GF-D8 (cell line): ENCODE measurements at places on chromosomes 2 and 18.
A peak's percentile ranks its signal among the peaks of the same experiment; 100 is the strongest.

DNA sequence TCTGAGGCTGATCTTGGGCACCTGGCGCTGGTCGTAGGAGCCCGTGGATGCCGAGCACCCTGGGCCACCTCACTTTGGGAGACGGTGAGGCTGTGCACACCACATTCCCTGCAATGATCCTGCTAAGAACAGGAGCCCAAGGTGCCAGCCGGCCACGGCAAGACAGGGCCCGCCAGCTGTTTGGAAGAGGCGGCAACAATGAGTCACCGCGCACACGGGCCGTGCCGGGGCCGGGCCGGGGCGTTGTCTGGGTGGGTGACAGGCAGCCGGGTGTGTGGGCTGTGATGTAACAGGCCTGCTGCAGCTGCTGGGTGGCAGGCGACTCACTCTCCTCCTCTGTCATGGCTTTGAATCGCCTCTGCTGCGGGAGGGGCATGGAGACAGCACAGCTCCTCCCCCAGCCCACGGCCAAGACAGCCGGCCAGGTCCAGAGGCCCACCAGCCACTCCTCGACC, 49.7 kb upstream of the ODC1 start:
- peak; percentile 15 for DNase-seq

DNA sequence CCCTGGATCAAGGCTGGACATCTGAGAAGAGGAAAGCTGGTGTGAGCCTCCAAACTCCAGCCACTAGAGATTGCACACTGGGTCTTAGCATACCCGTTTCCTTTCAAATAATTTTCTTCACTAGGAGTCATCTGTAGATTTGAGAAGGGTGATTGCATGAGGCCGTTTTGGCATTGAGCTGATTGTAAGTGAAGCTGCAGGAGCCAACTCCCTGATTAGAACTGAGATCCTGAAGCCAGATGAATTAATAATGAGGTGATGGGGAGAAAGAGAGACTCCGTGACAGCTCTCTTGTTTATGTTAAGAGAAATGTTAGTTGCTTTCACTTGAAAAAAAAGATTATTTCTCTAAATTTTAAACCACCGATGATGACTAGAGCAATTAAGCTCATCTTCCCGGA, 268.4 kb upstream of the THSD7B start:
- DNase-seq, result no peak

DNA sequence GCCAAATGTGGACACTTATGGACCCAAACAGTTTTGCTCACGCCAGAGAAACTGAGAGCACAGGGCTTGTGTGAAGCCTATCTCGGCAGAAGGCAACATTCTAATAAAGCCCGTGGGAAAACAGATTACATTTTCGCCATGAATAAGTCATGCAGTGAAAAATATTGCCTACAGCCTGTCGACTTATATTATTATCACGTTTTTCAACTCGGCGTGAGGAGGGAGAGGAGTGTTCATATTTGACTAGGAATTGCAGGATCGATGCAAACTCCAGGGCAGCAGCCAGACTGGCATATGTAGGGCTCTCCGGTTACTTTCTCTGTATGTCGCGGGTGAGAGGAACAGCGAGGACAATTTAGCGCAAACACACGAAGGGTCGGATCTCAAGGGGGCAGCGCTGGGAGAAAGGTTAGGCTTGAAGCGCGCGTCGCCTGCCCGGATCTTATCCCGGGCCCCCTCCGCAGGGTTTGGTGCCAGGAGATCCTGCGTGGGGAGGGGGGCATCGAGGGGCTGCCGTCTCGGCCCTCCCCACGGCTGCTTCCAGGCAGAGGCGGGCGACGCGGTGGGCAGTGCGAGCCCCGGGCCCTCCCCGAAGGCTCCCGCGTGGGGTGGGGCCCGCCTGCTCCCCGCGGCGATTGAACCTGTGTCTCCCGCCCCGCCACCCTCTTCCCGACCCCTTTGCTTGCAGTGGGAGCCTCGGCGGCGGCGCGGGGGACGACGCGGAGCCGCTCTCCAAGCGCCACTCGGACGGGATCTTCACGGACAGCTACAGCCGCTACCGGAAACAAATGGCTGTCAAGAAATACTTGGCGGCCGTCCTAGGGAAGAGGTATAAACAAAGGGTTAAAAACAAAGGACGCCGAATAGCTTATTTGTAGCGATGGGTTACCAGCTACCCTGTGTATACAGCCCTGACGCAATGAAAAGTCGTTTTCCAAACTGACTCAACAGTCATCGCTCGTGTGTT, 4.4 kb downstream of the ADCYAP1 start:
- DNase-seq, result no peak

DNA sequence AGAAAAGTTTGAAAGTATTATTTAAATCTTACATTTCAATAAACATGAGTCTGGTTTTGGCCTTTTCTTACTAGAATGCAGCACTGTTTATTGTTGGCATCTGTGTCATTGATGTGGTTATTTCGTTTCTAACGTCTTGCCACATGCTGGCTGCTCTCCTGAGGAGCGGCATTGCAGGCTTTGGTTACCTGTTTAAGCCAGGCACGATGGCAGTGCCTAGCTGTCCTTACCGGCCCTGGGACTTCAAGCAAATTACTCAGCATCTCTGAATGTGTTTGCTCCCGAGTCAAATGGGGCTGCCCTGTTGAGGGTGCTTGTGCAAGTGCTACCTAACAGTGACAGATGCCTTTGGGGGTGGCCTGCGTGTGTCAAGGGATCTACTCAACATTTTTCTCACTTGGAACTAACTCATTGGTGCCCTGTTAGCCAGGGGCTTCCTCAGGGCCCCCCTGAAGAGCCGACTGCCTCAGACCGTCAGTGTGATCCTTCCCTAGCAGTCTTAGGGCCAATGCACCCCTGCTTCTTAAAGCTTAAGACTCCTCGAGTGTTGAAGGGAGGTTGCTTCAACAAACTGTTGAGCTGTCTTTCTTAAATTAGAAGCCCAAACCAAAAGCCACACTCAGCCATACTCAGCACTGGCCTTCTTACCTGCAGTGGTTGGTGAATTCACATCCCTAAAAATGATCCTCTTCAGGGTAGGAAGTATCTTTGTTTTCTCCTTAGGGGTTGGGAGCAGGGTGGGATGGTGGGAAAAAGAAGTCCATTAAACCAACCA, 151.5 kb downstream of the NCK2 start:
- no peak for DNase-seq

GRCh38 chr2:237627441-237628246, at the start of gene LRRFIP1:
LRRFIP1 (plus strand) TSS chr2:237627587; CDS start chr2:237627645, 58 bp downstream.
- DNase-seq, result no peak

GRCh38 chr2:209334188-209335017, 89.4 kb upstream of the MAP2 start:
- no peak for DNase-seq

DNA sequence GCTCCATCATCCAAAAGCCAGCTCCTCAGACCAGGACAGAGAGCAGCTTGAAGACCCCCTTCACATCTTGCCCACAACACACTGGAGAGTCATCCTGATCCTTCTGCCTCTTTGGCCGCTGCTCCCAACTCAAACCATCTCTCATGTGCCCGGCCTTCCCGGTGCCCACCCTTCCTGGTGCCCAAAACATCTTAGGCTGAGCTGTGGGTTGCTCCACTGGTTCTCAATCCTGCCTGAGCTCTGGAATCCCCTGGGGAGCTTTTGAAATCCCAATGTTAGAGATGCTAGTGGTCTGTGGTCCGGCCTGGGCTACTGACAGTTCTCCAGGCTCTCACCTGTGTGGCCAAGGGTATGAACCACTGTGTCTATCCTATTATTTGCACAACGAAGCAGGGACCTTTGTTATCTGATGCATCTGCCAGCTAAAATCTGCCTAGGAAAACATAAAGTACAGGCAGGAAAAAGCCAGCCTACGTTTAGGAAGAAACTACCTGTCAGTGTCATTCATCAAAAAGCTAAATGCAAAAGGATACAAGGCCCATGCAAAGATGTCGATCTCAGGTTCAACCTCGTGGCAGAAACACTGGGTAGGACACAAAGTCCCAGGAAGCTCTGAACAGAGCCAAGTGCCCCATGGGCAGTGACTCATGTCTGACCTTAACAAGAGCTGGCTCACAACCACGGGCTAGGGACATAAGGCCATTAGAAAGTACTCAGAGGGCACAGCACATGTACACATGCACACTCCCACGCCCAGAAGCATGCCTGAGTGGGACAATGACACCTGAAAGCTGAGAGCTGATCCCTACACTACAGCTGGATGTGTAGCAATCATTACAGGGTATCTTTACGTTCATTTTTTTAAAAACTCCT, 30.8 kb downstream of the TBC1D8 start:
- DNase-seq, result no peak

DNA sequence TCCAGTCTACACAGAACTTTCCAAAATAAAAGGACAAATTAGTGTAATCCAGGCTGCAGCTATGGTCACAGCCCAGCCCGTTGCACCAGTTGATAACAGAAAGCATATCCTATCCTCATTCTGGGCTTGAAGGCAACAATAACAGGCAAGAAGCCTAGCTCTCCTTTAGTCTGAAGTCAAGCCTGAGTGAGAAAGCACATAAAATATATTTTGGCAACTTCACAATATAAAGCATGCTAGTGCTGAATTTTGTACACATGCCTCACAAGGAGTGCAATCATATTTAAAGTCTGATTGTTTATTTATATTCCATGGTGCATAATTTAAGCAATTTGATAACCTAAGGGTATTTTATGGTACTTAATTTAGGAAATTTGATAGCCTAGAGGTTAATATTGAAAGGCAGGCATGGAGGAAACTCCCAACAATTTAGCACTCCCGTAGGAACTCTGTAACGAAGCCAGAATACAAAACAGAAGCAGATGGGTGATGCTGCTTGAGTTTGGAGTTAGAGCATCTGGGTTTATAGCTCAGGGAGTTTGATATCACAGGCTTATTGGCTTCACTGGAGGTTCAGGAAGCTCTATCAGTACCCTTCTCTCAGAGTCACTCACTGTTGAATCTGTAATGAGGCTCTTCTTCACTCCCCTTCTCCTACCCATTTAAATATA, 1199.1 kb upstream of the GYPC start:
- DNase-seq, result no peak

DNA sequence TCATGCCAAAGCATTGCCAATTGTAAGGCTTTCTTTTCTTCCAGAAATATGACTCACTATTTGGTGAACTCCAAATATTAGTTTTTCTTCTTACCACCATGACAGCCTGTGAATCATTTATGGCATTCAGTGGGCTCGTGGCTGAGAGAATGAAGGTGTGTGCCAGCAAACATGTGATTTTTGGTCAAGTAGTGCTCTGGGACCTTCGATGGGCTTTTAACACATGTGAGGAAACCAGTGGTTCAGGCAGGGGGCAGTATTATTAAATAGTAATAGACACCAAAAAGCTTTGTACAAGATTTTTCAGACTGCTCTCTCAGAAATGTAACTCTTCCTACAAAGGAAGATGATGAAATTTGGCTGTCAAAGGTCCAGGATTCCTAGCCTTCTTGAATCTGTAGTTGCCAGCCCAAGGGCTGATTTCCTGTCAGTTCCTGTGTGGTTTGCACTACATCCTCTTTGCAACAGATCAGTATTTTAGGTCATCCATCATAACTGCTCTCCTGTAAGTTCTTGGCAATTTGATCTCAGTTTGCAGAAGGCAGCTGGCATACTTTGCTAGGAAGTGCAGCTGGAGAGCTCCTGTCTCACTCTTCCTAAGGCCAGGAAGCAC, 64.3 kb downstream of the BABAM2 start:
- peak; percentile 99 for DNase-seq

DNA sequence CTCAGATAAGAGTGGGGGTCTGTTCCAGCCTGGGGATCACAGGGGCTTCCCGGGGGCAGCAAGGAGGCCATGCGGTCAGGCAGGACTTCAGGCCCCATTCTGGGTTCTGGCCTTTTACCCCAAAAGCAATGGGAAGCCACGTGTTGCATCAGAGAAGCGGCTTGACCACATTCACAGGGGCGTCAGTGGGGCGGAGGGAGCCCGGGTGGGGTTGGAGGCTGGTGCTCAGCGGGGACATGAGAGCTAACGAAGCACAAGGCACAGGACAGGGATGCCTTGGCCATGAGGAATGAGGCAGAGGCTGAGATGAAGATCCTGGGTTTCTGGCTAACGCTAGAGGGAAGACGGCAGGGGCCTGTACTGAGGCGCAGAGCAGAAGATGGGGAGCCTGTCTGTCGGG, 6.1 kb downstream of the HJURP start:
- no peak for DNase-seq

GRCh38 chr2:61433606-61434005, 37.3 kb downstream of the USP34 start:
- DNase-seq, result no peak

- DNase-seq, result no peak
These were observed 81.9 kb downstream of the CD226 start for GRCh38 chr18:69865776-69866175.

- no peak for DNase-seq
These were observed 1906.0 kb upstream of the PIK3C3 start for GRCh38 chr18:40048886-40049650.

GRCh38 chr2:187297801-187298200, 150.3 kb downstream of the CALCRL start:
- no peak for DNase-seq

DNA sequence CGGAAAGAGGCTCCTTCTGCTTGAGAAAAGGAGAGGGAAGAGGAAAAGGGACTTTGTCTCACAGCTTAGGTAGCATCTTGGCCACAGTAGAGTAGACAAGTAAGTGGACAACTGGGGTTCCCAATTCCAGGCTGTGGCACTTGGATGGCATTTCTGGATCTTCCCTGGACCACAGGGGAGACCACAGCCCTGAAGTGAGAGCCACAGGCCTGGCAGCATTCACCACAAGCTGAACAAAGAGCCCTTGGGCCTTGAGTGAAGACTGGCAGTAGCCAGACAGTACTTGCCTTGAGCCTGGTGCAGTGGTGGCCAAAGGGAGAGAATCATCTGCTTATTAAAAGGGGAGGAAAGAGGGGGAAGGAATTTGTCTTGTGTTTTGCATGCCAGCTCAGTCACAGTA, 226.1 kb upstream of the KLHL14 start:
- DNase-seq, result no peak

GRCh38 chr2:215332872-215333595, 21.2 kb downstream of the ATIC start:
- DNase-seq, result no peak

- no peak for DNase-seq
These were observed 86.6 kb upstream of the ZFP36L2 start for GRCh38 chr2:43312755-43313641.

DNA sequence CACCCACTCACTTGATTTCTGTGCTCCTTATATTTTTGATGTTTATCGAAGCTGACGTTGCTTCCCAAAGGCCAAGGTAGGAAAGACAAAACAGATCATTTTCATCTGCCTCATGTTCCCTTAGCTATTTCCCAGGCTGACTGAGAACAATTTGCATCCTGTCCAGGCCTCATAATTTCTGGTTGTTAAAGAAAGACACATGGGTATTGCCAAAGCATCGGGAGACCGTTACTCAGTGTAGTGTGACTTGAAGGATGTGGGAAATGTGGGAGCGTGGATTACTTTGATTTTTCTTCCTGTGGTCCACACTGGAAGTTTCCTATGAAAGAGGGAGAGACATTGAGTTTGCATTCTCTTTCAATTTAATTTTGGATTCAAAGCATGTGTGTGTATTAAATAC, 204.6 kb downstream of the TRIB2 start:
- DNase-seq, result no peak

GRCh38 chr2:176325732-176326131, 56.5 kb downstream of the MTX2 start:
- no peak for DNase-seq

DNA sequence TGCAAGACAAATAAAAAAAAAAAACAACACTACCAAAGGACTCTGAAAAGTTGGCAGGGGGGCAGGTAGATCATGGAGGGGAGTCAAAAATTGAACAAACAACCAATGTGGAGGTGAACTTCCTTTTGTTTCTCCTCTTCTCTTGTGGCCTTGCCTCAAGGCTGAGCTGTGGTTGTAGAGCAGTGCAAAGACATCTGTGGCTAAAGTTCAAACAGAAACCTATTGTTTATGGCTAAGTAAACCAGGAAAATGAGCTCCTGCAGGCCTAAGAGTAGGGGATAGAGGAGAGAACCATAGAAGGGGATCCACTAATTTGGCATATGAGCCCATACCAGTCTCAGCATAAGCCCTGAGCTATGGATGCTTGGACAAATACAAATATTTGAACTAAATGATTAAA, 40.2 kb upstream of the EGR4 start:
- no peak for DNase-seq
